ENCODE measurements at places on chromosomes 16 and 17.

DNA sequence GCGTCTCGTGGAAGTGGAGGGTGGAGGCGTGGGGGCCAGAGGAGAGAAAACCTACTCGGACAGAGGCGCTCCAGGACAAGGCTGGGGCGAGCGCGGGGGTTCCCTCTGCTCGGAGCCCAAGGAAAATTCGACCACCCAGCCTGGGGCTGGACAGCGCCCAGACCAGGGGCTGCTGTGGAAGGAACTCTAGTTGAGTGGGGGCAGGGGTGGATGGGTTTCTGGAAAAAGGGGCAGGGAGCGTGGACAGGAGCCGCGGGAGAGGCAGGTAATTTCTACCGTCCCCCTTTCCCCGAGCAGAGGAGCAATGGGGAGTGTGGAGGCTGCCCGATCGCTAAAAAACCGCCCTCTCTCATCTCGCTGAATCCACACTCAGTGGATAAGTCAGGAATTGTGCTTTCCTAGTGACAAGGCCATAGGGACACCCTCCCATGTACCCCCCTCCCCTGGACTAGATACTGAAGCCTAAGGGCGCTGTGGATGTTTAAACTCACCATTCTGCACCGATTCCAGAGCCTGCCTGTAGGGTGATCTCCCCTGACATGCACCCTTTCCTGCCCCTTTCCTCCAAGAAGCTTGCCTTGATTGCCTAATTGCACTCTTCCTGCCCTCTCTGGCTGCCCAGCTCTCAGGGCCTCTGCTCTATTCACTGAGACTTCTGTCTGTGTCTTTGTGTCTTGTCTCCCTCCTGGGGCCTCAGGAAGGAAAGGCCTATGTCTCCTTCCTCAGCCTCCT, 90.7 kb upstream of the TMEM97 start:
- no peak for DNase-seq

DNA sequence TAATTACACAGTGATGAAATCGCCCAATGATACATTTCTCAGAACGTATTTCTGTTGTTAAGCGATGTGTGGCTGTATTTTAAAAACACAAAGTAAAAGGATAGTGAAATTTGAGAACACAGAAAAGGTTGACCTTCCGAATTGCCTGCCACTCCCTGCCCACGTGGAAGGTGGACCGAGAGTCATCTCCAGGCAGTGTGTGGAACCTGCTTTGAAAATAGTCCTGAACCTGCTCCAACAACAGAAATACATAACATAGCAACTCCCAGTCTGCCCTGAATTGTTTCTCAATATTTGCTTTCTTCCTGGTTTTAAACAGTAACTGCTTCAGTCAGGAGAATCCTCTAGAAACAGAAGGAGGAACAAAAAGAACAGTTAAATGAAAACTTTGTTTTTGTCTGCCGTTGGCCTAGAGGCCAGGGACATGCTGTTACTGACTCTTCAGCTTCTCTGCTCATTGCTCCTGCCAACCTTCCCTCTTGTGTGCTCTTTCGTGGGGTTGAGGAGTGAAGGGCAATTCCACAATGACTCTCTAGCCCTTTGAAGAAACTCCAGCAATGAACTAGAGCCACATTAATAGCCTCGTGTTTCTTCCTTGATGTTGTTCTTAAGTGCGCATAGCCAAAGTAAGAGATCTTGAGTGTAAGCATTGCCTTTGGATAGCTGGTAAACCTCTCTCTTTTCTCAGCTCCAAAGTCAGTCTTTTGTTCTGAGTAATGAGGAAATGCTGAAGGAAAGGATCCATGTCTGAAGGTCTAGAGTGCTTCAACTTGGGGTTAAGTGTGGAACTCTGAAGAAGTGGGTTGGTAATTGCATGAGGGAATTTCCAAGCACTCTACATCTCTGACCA, 452.5 kb upstream of the CCL2 start:
- DNase-seq, result no peak

GRCh38 chr16:79181419-79181818, 419.1 kb downstream of the MAF start:
- DNase-seq, result no peak

DNA sequence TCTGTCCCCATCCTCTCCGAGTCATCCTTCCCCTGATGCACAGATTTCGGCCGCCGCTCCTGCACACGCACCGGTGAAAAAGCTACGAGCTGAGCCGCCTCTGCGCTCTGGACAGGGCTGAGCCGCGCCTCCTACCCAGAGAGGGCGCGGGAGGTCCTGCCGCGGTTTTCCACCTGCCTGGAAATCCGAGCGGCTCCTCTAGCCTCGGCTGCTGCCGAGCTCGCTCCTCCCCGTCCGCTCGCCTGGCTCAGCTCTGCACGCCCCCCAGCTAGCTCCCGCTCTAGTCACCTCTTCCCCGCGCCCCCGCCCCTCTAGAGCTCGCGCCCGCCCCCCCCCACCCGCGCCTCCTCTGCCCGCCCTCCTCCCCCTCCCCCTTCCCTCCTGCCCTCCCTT, 198 bp upstream of the SHISA9 start:
- DNase-seq, result no peak

DNA sequence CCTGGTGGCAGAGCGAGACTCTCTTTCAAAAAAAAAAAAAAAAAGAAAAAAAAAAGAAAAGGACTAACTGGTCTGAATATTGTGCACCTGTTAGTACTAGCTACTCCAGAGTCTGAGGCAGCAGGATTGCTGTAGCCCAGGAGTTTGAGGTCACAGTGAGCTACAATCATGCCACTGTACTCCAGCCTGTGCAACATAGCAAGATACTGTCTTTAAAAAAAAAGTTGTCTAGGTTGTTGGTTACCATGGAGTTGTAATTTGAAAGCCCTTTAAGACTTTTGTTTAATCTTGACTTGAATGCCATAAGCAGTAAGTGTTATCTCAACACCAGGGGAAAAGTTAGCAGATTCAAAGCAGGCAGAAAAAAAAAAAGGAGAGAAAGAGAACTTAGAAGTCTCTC, 10.9 kb upstream of the C16orf54 start:
- DNase-seq, result no peak

All from Peyer's patch (tissue), 4 donors.